ENCODE measurements at places on chromosomes 4 and X. TPM values are rescaled to one million over a fixed set of nuclear protein-coding genes. Genes with fewer than 3 reads are reported as not detected.

DNA sequence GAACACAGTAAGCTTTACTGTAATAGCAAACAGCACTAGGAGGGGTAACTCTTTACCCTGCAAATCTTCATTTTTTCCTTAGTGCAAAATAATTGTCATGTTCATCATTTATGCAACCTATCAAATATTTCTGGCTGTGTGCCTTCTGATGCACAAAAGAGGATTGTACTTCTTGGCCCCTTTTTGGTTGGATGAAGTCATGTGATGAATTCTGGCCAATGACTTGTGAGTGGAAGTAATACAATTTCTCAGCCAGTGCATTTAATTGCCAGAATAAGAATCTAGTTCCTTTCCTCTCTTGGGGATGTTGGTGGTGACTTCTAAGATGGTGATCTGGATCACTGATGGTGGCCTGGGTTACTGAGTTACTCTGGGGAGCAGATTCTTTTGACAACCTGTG lies 37.0 kb upstream of the GATB start:
- no peak for DNase-seq

DNA sequence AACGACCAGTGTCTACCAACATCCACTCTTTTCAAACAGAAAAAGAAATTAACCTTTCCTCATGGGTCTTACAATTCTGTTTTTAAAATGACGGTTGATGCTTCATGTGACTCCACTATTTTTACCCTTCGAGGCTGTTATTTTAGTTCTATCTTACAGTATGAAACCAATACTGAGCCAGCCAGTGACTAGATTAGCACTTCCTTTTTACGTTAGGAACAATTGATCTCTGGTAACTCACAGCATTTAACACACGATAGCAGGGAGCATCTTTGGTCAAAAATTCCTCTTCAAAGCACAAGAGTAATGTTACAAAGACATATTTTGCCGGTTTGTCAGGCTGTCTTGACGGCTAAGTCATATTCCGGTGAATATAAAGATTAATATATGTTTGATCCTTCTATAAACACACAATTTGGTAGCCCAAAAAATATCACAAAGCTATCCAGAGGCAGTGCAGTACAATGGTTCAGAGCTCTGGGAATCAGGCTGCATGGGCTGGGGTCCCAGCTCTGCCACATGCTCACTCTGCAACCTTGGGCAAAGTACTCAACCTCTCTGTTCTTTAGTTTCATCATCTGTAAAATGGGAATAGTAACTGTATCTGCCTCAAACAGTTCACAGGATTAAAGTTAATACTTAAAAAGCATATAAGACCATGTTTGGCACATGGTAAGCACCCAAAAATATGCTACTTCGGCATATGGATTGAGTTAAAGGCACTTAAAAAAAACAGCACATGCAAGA lies 62.9 kb upstream of the TXK start:
- DNase-seq = no peak

Gene DUSP9
- 0.28 TPM for total RNA-seq

DNA sequence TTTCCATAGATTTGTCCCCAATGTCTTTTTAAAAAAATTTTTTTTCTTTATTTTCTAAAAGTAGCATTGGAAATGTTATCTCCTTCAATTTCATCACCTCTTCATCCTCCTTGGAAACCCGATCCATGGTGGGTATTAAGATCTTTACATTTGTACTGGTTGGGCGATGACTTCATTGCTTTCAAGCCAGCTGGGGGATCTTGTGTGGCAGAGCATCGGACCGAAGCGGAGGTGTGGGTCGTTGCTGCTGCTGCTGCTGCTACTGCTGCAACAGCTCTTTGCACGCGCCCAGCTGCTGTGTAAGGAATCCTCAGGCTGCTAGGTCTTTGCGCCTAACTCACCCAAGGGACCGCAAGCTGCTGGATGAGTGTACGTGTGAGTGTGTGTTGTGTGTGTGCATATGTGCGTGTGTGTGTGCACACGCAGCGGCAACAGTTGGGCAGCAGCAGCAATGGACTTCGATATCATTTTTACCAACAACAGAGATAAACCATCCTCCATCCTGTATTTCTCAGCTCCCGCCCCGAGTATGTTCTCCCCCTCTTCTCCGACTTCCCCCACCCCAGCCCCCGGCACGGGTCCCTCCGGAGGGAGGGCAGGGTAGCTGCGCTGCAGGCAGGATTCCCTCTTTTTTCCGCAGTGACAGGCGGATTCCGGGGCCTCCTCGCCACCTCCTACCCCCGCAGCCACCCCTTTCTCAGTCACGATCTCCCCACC lies 768 bp upstream of the CDKL5 start:
- peak; percentile 46 for DNase-seq

DNA sequence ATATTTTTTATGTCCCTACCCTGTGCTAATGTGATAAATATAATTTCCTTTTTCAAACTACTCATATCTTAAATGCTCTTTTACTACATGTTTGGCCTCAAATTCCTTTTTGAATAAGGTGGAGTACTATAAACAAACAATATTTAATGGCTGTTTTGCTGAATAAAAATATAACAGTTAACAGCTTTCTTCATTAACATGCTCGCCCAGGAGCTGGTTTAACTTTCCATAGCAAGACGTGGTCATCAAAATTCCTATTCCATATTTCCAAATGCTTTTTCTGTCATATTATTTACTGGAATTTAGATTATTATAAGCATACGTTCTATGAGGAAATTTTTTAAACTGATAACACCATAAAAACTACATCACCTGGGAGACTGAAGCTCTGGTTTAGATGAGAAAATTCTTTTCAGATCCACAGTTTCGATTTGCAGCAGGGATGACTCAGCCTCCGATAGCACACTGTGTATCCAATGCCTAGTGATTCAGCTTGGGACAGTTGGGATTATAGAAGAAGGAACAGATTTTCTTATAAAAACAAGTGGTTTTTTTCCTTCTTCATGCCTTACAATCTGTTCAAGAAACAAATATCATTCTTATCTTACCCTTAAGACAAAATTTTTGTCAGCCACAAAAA lies 129.1 kb downstream of the FBXO8 start:
- no peak for DNase-seq

DNA sequence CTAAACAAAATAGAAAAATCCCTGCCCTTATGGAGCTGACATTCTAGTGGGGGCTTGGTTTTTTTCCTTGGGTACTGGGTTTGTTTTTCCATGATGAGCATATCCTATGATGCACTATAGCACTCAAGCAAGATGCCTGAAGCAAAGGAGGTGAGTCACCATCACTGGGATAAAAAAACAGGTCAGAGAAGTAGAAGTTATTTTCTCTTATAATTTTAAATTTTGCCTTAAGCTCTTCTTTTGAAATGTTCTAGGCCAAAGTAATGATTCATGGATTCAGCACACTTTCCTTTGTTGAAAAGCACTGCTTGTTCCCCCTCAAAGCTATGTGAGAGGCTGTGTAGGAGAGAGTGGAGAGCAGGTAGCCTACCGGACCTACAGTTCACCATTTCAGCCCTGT lies 15.2 kb upstream of the CXCL2 start:
- DNase-seq = no peak

DNA sequence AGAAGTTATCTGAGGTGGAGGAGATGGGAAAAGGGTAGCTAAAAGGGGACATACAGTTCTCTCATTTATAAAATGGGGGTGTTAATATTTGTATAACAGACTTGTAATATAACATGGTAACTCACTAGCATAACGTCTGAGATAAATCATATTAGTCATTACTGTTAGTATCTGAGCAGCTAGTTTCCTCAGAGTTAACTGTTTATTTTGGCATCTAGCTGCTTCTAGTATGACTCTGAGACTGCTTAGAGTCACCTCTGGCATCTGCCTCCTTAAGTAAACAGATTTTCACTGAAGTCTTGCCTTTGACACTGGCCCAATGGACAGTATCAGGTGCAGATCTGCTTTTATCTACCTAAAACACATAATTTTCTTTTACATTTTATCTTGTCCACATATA lies 58.1 kb downstream of the SLC30A9 start:
- no peak for DNase-seq

Gene TCEAL3
- total RNA-seq = 8.0 TPM

DNA sequence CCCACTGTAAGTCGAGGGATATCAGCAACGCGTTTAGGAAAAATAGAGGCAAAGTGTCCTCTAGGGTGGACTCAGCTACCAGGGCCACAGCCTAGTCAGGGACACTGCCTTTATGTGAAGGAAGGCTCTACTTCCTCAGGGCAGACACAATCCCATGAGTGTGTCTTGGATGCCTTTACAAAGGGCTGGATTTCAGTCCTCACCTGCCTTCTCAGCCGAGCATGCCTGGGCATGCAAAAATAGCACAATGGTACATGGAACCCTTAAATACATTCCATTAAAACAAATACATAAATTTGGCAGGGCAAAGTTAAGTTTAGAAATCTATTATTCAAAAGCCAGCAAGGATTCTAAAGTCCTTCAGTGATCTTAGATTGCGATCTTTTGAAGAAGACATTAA lies 51.1 kb downstream of the DMD start:
- no peak for DNase-seq

Gene RHOXF2B
- not detected for total RNA-seq

Gene CT45A10
- total RNA-seq = not detected

- no peak for DNase-seq
These were observed 7.4 kb downstream of the MAGEB10 start for GRCh38 chrX:27815209-27815608.

GRCh38 chrX:10769195-10769594 lies 148.8 kb upstream of the MID1 start:
- no peak for DNase-seq

DNA sequence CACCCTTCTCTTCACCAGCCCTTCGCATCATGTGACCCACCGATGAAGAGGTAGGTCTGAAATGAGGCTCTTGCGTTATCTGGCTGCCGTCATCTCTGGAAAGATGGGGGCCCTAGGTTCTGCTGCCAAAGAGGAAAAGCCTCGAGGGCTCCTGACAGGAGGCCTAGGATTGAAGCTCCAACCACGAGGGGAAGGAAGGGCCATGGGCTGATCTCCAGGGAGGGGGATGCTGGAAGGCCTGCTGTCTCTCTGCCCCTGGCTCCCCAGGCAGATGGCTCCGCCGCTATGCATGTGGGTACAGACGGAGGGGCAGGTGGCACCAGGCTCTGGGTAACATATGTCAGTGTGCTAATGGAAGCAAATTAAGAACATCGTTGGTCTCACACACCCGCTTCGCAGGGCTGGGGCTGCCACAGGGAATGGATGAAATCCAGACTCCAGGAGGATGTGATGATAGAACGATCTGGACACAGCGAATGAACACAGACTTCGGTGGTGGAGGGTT lies 44.9 kb downstream of the AFAP1 start:
- no peak for DNase-seq

- DNase-seq = no peak
These were observed 124.1 kb upstream of the DDX3X start for GRCh38 chrX:41209853-41210252.

- no peak for DNase-seq
These were observed 23.2 kb upstream of the LUZP4 start for GRCh38 chrX:115266300-115266699.

DNA sequence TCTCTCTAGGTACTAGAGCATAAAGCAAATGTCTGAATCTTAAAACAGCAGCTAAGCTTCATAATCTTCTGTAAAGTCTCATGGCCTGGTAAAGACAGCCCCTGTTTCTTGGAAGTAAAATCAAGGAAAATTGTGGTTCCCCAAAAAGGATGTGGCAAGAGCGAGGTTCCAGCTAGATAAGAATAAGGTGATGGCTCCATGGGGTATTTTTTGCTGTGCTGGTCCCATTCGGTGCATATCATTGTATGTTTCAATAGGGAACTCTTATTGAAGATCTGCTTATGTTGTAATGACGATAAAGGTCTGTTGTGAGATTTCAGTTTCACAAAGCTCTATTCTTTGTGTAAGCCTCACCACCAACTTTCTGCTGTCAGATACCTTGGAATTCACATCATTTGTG lies 316.9 kb upstream of the NOCT start:
- DNase-seq = no peak

DNA sequence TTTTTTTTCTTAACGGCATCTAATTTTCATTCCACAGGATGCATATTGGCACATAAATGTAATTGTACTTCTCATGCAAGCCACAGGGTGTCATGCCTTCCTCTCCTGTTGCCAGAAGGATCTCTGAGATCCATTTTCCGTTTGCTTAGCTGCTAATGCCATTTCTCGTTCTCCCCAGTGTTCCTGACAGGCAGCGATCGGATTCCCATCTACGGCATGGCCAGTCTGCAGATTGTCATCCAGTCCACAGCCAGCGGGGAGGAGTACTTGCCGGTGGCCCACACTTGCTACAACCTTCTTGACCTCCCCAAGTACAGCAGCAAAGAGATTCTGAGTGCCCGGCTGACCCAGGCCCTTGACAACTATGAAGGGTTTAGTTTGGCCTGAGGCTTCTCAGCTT lies 8.9 kb upstream of the NAP1L5 start:
- DNase-seq = no peak

DNA sequence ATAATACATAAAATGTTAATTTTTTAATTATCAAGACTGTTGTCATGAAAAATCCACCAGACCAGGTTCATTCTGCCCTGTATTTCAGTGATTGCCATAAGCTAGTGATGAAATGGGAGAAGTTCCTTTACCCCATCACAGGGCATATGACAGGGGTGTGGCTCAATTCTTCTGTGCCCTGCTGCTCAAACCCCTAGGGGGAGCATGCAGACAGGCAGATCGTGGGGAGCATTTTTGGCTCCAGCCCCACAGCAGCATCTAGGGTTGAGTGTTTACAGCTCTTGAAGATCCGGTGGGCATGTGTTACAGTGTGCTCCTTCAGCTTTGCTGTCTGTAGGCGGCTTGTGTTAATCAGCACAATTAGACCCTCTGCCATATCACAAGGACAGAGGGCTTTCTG lies 700.7 kb downstream of the PCDH18 start:
- no peak for DNase-seq

DNA sequence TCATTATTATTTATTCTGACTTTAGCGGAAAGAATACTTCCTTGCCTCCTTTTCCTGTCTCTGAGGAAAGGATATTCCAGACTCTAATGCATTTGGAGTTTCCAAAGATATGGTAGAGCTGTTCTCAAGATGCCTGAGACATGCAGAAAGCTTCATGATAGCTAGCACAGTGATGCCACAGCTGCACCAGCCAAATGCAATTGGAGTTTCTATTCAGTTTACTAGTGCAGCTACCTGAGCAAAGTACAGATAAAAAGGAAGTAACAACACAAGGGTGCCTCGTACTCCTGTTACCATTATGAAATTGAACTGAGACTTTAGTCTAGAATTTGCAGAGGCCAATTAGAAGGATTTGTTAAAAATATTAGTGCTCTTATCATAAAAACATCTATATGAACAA lies 57.5 kb upstream of the PARM1 start:
- DNase-seq = no peak

Gene GCNA
- total RNA-seq = 0.88 TPM

Gene GLRA3
- total RNA-seq = 0.22 TPM

Gene C4orf51
- total RNA-seq = not detected

GRCh38 chr4:155948541-155948940 lies 5.1 kb downstream of the CTSO start:
- no peak for DNase-seq

GRCh38 chr4:3511187-3511586 lies 21.0 kb downstream of the LRPAP1 start:
- no peak for DNase-seq

Gene CBR4
- 17.0 TPM for total RNA-seq

DNA sequence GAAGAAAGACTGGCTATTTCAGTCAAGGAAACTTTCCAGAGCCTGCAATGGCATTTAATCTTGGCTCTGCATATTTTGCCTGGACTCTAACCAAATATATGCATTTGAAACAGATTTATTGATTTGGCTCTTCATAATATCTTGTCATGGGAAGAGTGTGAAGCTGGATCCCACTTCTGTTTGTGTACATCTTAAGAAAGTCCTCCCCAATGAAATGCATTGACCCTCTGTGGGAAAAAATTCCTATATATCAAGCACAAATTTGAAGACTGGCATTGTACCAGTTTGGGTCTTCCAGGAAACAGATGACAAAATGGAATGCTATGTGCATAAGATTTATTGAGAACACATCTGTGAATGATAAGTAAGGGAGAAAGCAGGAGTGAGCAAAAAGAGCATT lies 897.3 kb upstream of the TENM3 start:
- no peak for DNase-seq
